ENCODE measurements at places on chromosomes 12 and 14. TPM values are rescaled to one million over a fixed set of nuclear protein-coding genes. Genes with fewer than 3 reads are reported as not detected.

TAS2R46 gene
- 0.48 TPM for total RNA-seq

DNA sequence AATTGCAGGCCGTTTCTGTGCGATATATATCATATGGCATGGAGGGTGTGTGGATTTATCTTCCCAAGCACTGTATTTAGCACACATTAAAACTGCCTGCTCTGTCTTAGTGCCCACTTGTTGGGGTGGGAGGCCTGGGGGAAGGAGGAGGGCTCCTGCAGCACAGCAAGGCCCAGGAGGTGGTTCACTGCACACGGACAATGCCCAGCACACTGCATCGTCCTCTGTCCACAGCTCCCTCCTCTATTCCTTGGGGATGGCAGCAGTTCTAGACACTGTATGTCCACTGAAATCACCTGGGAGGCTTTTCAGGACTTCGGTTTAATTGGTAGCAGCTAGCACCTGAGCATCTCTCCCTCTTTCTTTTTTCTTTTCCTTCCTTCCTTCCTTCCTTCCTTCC lies 161.2 kb downstream of the KTN1 start:
- no peak for DNase-seq
- H3K27me3 ChIP-seq = no peaks in the 10 kb centered on the region
- H3K4me3 ChIP-seq = no peak overlapping the region
- no peak overlapping the region for H3K27ac ChIP-seq
- no peaks in the 10 kb centered on the region for H3K4me1 ChIP-seq

PPP4R4 gene
- 9.6 TPM for total RNA-seq

DNA sequence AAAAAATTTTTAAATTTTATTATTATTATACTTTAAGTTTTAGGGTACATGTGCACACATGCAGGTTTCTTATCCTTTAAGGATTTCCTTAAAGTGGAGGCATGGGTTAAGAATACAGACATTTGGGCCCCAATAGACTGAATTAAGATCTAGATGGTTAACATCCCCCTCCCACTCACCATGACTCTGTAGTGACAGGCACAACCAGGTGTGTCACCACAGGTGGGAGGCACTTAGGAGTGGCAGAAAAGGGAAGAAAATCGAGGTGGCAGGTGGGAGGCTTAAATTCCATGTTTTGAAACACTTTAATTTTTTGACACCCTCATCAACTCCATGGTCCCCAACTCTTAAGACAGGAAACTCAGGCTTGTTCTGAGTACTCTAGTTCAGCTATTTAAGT lies 37.6 kb upstream of the GRIP1 start:
- no peak overlapping the region for H3K27ac ChIP-seq
- H3K36me3 ChIP-seq = no peaks in the 10 kb centered on the region
- H3K27me3 ChIP-seq = no peaks in the 10 kb centered on the region
- H3K4me1 ChIP-seq = no peaks in the 10 kb centered on the region

PRB2 gene
- not detected for total RNA-seq

WNT5B gene
- total RNA-seq = 1.2 TPM

- no peak overlapping the region for H3K27ac ChIP-seq
- no peaks in the 10 kb centered on the region for H3K36me3 ChIP-seq
- no peaks in the 10 kb centered on the region for H3K4me1 ChIP-seq
These were observed 134.2 kb downstream of the DICER1 start for GRCh38 chr14:95023115-95023514.

IRF9 gene
- total RNA-seq = 11.1 TPM
